Hepatocyte (in vitro differentiated cells): ENCODE measurements at places on chromosomes 1 and 21.

GRCh38 chr21:16330082-16330907, 600.5 kb downstream of the USP25 start:
- peak; percentile 85 for DNase-seq
- H3K4me3 ChIP-seq: no peak overlapping the region
- H3K27ac ChIP-seq: peak overlapping the region; percentile 1
- no peaks in the 10 kb centered on the region for H3K4me1 ChIP-seq

- peaks cover 28% of the 10 kb centered on the region for H3K4me1 ChIP-seq
- peak; percentile 83 for DNase-seq
- no peaks in the 10 kb centered on the region for H3K27me3 ChIP-seq
- peak overlapping the region; percentile 87 for H3K27ac ChIP-seq
Observed at GRCh38 chr1:214439352-214440119, 111.9 kb downstream of the PTPN14 start.

- H3K27ac ChIP-seq: no peak overlapping the region
- no peaks in the 10 kb centered on the region for H3K36me3 ChIP-seq
- no peak overlapping the region for H3K4me3 ChIP-seq
- no peak for DNase-seq
- no peaks in the 10 kb centered on the region for H3K4me1 ChIP-seq
Observed at GRCh38 chr1:91402023-91402422, 2.6 kb downstream of the HFM1 start.

- H3K4me3 ChIP-seq: no peak overlapping the region
- no peak for DNase-seq
- H3K36me3 ChIP-seq: no peaks in the 10 kb centered on the region
Observed at GRCh38 chr1:38508232-38508631, 351.3 kb downstream of the RRAGC start.

DNA sequence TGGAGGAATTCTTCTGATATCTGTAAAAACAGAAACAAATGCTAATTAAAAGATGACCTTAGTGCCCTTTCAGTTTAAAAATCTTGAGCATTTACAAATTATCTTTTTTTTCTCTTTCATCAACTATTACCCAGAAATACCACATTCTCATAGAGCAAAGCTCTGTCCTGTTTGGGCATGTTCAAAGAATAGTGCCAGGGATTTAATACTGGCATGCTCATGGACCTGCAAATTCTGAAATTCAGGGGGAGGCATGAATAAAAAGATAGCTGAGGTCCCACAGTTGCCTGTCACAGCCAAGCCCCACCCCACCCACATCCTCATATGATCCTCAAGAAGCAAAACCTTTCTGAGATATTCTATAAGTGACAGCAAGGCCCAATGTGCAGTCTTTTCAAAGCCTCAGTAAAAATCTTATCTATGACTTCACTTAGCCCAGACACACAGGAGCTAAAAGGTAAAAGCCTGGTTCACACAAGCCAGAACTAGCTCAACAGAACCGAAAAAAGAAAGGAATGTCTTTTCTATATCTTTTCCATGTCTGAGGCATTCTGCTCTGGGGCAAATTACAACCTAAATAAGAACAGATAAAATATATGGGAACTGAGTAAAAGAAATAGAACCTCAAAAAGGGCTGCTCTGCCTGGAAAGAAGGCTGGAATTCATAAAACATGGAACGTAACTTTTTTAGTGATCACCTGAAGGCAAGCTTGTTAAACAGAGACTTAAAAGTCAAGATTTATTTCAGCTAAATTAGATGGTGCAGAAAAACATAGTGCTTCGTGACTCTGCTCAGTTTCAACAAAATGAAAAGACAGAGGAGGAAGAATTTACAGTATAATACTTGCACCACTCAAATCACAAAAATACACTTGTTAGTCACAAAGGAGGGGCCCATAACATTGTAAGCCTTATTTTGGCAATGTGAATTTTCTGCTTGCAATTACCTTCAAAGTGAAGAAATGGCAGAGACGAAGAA, 11.0 kb downstream of the WLS start:
- no peaks in the 10 kb centered on the region for H3K36me3 ChIP-seq
- peak overlapping the region; percentile 26 for H3K27ac ChIP-seq
- H3K27me3 ChIP-seq: no peaks in the 10 kb centered on the region
- DNase-seq: no peak
- no peak overlapping the region for H3K4me3 ChIP-seq
